ENCODE measurements at places on chromosomes 4 and X. TPM values are rescaled to one million over a fixed set of nuclear protein-coding genes. Genes with fewer than 3 reads are reported as not detected.

FATE1 gene
- total RNA-seq = not detected

HMGN5 gene
- total RNA-seq = 0.16 TPM

SPANXN3 gene
- not detected for total RNA-seq

SRPX gene
- total RNA-seq = 1,799 TPM

VCX2 gene
- not detected for total RNA-seq

SRPK3 gene
- not detected for total RNA-seq

SMARCA5 gene
- total RNA-seq = 19.0 TPM

LDOC1 gene
- 11.2 TPM for total RNA-seq

HSD17B13 gene
- total RNA-seq = not detected

CYBB gene
- 0.36 TPM for total RNA-seq

NMU gene
- not detected for total RNA-seq

CABS1 gene
- not detected for total RNA-seq
